ENCODE measurements at places on chromosomes 16 and 17.

- DNase-seq, result peak; percentile 56
These were observed 195.9 kb upstream of the PMFBP1 start for GRCh38 chr16:72367851-72368250.

DNA sequence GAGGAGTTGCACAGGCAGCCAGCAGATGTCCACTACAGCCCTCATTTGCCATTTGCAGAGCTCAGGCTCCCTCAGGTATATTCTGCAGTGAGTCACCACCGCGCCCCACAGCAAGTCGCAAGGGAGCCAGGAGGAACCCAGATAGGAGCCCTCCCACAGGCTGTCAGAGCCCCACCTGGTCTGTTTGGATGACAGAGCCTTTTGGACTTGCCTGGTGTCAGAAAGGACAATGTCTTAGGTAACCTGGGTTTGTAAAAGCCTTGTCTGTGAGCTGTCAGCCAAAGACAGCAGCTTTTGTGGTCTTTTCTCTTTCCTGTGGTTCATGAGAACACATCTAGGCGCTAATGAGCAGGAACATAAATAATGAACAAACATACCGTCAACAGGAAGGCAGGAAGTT, 70.9 kb downstream of the GNAO1 start:
- DNase-seq, result no peak

DNA sequence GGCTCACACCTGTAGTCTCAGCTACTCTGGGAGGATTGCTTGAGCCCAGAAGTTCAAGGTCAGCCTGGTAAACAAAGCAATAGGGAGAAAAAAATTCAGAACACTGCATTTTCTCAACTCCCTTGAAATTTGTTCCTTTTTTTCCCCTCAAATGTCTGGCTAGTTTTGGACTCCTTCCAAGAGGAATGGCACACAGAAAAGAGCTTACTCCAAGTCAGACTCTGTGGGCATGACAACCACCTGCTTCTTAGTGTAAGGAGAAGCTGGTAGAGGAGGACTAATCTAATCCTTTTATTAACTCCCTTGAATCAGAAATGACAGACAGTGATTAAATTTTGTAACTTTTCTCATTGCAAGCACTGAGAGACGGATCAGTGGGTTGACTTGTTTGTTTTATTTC, 27.9 kb upstream of the HYDIN start:
- no peak for DNase-seq

DNA sequence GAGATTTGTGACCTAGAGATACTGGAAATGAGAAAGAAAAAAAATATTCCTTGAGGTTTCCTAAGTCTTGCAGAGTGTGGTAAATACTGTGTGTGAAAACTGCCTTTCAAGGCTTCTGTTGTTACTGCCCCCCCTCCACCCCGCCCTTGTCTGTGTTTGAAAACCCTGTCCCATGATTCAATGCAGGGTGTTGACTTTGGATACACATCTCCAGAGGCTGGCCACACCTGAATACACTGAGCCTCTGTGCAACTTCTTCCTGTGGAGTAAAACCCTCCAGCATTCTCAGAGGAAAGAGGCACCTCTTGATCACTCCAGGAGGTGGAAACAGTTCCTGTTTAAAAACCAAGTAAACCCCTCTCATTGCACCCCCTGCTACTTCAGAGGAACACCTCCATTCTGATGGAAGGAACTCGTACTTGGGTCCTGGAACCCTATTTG, 123.0 kb upstream of the CACNG5 start:
- no peak for DNase-seq

- peak; percentile 35 for DNase-seq
These were observed 878 bp upstream of the RNF157 start for GRCh38 chr17:76241204-76241538.

- DNase-seq, result no peak
These were observed 279.8 kb downstream of the UTP18 start for GRCh38 chr17:51540151-51540550.

DNA sequence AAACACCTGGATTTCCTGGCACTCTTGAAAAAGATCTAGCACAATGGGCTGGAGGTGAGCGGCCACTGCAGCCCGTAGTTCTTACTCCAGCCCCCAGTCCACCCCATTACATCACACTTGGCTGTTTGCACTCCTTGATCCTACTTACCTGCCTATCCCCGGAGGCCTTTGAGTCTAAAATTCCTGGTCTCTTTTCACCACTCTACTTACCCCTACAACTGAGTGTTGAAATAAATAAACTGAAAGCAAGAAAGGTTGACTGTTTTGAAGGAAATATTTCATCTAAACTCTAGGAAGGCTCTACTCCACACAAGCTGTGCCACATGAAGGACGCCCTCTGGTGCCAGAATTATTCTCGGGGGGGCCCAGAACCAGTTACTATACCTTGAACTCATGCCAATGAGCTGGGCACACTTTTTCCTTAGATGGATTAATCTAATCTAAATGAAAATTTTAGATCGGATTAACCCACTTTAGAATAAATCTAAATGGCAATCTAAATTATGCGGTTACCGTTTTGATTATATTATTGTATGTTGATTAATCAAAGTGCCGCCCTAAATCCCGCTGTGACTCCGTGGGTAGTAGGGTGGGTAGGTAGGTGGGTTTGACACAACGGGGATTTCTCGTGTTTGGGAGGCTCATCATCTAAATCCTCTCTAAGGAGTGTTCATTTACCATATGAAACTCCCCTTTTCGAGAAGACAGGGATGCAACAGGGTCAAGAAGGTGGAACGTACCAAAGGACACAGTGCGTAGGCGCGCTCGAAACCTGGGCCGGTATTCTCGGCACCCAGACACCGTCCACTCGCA, 651 bp upstream of the EIF1 start:
- DNase-seq, result no peak

DNA sequence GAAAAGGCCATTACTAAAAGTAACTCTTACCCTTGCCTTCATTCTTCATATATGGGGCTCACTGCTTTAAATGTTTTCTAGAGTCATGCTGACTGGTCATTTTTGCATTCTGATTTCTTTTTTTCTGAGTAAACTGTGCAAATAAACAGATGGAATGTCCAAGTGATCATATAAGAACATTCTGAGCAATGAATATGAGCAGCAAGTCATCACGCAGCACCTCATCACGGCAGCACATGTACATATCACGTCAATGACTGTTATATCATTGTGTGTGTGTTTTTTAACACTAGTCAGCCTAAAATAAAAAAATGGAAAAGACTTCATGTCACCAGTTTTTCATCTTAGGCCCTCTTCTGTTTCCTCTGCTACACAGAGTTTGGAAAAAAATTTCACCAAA, 490.0 kb upstream of the ZFHX3 start:
- DNase-seq, result no peak

DNA sequence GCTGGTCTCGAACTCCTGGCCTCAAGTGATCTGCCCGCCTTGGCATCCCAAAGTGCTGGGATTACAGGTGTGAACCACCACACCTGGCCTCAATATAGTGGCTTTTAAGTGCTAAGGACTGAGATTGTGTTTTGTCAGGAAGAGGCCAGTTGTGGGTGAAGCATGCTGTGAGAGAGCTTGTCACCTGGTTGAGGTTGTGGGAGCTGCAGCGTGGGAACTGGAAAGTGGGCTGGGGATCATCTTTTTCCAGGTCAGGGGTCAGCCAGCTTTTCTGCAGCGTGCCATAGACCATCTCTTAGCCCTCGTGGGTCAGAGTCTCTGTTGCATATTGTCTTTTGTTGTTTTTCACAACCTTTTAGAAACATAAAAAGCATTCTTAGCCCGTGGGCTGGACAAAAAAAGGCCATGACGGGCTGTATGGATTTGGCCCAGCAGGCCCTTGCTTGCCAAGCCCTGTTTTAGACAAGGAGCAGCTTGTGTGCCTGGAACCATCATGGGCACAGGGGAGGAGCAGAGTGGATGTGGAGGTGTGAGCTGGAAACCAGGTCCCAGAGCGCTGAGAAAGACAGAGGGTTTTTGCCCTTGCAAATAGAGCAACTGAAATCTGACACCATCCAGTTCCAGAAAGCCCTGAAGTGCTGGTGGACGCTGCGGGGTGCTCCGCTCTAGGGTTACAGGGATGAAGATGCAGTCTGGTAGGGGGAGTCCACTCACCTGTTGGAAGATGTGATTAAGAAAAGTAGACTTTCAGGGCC, 5.5 kb downstream of the BIRC5 start:
- DNase-seq, result no peak

DNA sequence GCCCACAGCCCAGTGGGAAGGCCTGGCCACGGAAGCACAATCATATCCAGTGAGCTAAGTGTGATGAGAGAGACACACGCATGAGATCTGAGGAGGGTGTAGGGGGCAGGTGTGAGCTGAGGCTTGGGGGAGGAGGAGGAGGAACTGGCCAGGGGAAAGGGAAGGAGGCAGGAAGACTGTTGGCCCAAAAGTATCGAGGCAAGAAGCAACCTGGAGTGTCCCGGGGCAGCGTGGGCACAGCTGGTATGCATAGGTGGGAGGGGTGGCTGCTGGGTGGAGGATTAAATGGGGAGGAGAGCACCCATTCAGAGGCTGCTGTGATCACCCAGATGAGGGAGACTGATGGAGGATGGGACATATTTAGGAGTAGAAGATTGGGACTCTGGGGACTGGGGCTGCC, 41.4 kb downstream of the ARHGAP27 start:
- no peak for DNase-seq

DNA sequence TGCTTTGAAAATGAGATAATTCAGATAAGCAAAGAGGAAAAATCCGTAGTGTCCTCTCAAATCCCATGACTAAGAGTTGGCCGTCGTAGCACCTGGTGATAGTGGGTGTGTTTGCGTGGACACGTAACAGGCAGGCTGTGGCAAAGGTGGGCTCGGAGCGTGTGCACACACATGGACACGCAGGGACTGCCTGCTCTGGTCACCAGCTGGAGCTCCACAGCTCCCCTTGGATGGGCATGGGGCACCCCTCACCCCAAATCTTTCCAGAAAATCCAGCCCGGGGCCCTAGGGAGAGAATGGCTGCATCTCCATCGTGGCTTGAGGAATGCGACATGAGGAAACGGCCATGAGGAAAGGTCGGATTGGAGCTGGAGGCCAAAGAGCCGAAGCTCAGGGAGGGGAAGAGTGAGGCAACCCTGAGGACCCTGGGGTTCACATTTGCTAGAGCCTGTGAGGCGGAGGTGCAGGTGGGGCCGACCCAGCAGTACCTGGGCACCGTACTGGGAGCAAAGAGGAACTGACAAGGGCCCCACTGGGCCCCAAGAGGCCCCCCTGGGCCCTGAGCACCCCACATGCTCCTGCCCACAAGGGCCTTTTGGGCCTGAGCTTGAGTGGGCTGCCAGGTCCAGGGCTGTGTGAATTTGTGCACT, 51.6 kb downstream of the DNAH17 start:
- DNase-seq, result no peak

- DNase-seq, result peak; percentile 48
These were observed 7.6 kb downstream of the HDAC5 start for GRCh38 chr17:44115585-44116415.

GRCh38 chr17:74125156-74125555, 78.3 kb upstream of the RPL38 start:
- no peak for DNase-seq

Data from fibroblast of mammary gland (primary cell).